ENCODE measurements at places on chromosomes 7 and 10.

GRCh38 chr7:41825927-41826480, 123.1 kb upstream of the INHBA start:
- no peak for DNase-seq

- no peak for DNase-seq
These were observed 23.1 kb downstream of the ZCCHC24 start for GRCh38 chr10:79422178-79422892.

- DNase-seq: no peak
These were observed 154.4 kb downstream of the JAZF1 start for GRCh38 chr7:28026237-28026636.

DNA sequence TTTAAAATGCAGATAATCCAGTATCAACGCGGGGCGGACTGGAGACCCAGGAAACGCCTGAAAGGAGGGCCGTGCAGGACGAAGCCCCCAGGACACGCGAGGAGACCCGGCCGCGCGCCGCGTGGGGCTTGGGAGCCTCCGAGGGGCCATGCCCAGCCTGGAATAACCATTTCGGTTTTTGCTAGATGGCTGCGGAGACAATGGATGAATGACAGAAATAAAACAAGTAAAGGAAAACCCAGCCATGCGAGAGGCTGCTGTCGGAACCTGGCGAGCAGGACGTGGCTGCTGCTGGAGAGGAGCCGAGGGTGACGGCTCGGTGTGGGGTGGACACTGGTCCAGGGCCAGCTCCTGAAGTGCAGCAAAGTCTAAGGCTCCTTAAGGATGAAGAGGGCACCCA, 227.2 kb upstream of the ADARB2 start:
- DNase-seq: no peak

GRCh38 chr7:136303162-136303561, 326.0 kb upstream of the MTPN start:
- peak; percentile 2 for DNase-seq

- no peak for DNase-seq
These were observed 27.7 kb upstream of the TM9SF3 start for GRCh38 chr10:96614515-96614914.

DNA sequence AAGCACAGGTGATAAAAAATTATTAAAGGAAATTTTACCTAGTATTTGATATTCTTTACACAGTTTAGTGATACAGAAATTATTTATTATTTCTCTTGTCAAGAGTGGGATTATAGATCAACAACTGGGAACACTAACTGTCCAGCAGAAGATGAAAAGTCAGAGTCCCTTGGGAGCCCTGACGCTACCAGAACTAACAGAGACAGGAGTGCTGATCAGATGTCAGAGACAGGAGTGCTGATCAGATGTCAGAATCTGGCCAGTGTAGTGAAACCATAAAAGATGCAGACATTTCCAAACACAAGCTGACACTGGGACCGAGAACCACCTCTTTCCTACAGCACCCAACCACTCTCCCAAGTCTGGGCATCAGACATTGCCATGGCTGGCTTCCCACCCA, 828.2 kb downstream of the TNS3 start:
- no peak for DNase-seq

DNA sequence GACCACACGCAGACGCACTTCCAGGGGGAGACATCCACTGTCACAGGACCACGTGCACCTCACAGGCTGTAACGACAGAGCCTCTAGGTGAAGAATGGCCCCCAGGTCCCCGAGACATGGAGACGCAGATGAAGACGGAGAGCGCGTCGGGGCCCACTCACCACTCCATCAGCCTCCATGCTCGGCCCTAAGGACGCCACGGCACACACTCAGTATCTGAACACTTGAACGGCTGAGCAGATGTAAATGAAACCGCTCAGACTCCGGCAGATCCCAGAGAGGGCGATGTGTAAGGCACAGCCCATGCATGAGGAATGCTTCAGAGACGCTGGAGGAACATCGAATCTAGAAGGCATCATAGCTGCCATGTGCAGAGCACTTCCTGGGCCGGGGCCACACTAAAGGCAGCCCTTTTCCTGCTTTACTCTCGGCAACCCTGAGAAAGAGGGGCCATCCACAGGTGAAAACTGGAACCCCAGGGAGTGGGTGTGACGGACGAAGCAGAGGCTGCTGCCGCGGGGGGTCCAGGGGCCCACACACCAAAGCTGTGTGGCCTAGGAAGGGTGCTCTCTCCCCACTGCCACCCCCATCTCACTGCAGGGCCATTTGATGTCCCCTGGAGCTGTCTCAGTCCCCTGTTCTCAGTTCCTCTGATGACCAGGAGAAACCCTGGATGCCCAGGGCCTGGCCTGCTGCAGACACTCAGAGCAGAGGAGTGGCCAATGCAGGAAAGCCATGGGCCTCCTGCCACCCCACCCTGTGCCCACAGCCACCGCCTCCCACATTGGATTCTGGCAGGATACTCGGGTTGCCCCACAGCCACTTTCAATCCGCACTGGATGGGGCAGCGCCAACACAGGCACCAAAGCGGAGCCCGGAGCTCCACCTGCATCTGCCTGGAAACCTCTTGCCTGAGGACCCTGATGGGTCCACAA, 253.8 kb downstream of the MAD1L1 start:
- DNase-seq: no peak

- peak; percentile 58 for DNase-seq
These were observed 674 bp downstream of the AMZ1 start for GRCh38 chr7:2688409-2689342.

DNA sequence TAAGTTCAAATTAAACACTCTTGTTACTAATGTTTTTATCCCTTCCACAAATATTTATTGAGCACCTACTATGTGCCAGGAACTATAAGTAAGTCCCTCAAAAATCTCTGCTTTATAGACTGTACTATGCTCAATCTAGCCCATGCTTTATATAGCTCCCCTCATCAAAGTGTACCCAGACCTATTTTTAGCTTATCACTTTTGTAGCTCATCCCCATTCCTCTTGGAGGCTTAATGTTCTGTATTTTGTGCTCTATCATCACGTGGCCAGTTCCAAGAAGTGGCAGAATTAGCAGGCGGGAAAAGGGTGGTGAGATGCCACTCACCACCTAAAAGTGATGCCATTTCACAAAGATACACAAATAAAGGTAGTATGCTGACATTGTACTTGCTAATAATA, 138.1 kb upstream of the BET1 start:
- DNase-seq: no peak

- DNase-seq: no peak
These were observed 3.2 kb downstream of the VCL start for GRCh38 chr10:74000892-74001669.

DNA sequence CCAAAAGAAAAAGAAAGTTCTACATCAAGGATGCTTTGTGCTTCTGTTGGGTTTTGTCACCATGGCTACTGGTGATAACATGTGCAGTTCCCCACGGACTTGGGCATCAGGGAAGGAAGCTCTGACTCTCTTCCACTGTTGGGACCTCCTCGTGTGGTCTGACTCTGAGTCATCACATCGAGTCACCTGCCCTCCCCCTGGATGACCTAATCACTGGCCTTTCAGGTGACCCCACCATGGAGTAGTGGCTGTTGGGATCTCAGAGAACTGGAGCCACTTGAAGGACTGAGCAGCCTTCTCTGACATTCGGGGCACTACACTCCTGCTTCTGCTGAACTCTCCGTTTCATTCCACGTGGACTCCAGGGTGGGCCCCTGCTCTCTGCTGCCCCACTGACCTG, 60.8 kb upstream of the DOCK1 start:
- no peak for DNase-seq

DNA sequence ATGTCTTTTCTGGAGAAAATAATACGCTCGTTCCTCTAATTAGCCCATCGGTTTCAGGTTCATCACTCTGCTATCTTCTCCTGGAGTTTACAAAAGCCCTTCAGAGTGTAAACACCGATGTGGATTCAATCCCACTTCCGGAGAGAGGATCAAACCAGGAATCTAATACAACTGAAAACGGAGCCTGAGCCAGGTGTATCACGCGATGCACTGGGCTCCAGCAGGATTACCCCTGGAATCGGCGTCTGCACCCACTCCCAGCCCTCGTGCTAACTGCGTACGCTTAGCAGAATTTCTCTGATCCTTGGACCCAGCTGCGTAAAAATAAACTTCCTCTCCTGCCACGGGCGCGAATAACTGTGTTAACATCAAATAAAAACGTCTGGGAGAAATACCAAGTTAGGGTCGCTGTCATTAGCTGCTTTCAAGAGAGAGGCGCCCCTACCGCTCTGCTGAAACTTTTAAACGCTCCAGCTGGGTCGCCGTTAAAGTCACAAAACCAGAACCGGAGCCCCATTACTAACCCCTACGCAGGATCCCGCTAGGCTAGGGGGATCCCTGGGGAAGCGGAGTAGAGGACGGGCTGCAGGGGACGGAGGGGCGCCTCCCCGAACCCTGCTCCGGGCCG, 502 bp downstream of the ZNF3 start:
- peak; percentile 45 for DNase-seq

DNA sequence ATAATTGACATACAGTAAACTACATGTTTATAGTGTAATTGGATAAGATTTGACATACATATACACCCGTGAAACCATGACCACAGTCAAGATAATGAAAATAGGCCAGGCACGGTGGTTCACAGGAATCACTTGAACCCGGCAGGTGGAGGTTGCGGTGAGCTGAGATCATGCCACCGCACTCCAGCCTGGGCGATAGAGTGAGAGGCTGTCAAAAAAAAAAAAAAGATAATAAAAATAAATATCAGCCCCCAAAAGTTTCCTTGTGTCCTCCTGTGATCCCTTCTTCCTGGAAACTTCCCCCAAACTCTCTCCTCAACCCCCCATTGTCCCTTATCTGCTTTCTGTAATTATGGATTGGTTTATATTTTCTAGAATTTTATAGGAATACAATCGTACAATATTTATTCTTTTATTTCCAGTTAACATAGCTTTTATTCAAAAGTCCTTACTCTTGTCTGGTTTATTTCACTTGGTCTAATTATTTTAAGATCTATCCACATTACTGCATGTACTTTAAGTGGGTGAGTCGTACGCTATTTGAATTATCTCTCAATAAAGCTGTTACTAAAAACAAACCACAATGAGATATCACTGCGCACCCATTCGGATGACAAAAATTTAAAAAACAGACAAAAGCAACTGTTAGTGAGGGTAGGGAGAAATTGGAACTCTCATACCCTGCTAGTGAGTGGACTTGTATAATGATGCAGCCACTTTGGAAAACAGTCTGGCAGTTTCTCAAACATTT, 30.1 kb upstream of the TNPO3 start:
- no peak for DNase-seq

GRCh38 chr10:44878706-44879530, 32.2 kb upstream of the TMEM72 start:
- DNase-seq: peak; percentile 76

DNA sequence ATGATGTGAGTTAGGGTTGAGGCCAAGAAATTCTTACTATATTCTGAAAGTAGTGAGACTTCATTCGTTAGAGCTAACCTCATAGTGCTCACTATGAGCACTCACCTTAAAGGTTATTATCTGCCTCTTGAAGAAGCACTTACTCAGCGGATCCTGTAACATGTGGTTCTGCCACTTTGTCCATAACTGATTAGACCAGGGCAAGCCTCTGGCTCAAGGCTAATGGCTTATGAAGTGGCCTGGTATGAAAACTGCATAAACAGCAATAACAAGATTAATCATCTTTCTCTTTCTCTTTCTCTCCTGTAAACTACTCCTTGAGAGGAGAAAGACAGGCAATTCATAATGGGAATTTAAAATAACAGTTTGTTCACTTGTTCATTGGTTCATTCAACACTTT, 82.8 kb downstream of the MAPK8 start:
- no peak for DNase-seq

- no peak for DNase-seq
These were observed 297.8 kb downstream of the SDK1 start for GRCh38 chr7:3598854-3599253.

- DNase-seq: no peak
These were observed 2.6 kb upstream of the NPSR1 start for GRCh38 chr7:34655384-34655783.

DNA sequence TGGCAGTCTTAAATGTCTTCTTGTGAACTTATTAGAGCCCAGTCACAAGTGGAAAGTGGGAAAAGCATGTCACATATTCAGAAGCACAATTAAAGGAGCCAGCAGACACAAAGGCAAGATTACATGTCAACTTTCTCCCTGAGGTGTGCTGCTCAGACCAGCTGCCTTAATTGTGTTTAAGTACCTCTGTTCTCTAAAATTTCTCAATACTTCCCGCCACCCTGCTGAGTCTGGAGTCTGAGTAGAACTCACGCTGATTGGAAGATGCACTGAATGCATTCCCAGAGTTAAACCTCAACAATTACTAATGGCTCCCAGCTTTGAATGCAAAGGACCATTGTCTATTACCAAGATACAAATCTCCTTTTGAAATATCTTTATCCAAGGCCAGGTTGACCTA, 166.4 kb upstream of the COBL start:
- DNase-seq: no peak

- DNase-seq: no peak
These were observed 124.6 kb upstream of the SEC61G start for GRCh38 chr7:54883576-54883975.

DNA sequence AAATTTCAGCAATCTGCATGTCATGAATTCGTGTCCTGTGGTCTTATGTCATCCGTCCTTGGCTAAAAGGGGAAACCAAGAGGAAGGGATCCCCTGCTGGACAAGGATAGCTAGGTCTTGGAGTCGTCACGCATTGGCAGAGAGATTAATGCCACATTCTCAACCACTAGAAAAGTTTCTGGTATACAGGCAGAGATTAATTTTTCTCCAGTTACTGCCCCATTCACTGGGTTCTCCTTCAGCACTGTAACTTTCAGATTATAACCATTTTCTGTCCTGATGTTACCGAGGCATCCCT, 1060.6 kb upstream of the AUTS2 start:
- no peak for DNase-seq

- DNase-seq: no peak
These were observed 112.5 kb upstream of the PRSS1 start for GRCh38 chr7:142636751-142637150.

DNA sequence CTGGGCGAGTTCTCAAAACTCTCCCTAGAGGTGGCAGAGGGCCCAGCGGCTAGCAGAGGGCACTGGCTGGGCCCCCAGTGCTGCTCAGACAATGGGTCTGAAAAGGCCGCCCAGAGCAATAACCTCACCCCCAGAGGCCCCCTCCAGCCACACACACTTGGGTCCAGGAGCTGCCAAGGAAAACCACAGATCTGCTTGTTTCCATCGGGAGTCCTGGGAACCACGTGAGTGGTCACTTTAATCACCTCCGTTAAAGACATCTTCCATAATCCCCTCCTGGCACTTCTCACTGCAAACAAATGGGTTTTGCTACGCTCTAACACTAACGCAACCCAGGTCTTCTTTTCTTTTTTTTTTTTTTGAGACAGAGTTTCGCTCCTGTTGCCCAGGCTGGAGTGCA, 30.0 kb downstream of the NUDT1 start:
- no peak for DNase-seq

DNA sequence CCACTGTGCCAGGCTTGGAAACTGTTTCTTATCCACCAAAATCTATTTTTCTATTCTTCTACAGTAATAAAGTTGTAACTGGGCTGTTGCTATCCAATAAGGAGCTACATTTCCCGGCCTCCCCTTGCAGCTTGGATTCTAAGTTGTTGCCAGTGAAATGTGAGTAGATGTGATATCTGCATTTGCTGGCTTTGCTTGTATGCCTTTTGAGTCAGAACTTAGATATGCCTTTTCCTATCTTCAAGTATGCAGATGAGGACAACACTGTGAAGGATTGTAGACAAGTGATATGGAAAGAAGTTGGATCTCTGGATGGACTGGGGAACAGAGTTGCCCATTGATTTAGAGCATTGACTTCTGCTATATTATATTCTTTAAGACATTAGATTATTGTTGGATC, 236.9 kb downstream of the REEP3 start:
- DNase-seq: no peak

- no peak for DNase-seq
These were observed 14.5 kb downstream of the NUP42 start for GRCh38 chr7:23196306-23196705.
